ENCODE measurements at places on chromosomes 4 and X. TPM values are rescaled to one million over a fixed set of nuclear protein-coding genes. Genes with fewer than 3 reads are reported as not detected.

DNA sequence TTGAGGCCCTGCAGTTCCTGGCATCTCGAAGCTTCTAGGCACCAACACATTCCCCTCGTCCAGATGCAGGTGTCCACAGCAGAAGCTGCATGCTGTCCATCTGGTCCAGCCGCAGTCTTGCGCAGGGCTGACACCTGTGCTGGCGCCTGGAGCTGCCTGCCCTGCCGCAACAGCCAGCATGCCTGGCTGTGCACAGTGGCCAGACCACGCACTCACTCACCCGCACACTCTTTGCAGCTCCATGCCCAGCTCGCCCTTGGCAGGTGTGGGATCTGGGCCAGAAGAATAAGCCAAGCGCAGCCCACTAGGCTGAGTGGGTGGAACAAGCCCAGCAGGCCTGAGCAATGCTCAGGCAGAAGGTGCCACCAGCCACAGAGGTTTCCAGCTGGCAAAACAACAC lies 125.6 kb downstream of the PARM1 start:
- DNase-seq, result no peak

GRCh38 chr4:154610582-154610981 lies 1.9 kb downstream of the FGG start:
- DNase-seq, result no peak

DNA sequence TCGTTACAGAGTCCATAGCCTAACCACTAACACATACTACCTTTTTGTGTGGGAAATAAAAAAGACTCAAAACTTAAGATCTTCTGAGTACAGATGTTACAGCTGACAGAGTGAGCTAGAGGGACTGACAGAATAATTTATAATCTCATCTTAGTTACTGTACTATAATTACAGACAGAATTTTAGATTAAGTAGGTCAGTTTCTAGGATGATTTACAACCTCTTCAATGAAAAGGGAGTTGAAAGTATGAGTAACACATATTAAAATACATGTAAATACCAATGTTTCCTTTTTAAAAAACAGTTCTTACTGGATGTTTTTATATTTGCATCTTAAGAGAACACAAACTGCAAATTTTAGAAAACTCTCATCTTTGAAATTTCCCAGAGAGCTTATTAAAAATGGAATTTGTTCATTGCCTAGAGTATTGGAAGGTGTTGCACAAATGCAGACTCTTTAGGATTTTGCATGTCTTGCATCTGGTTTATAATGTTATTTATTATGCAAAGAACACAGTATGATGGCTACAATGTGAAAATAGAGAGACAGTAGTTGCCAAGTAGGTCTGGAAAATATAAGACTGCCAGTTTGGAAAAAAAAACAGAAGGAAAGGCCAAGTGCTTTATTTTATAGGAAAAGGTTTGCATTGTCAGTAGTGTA lies 24.2 kb upstream of the CCNG2 start:
- DNase-seq, result no peak

- no peak for DNase-seq
Measured at GRCh38 chr4:157280673-157281072, 60.1 kb downstream of the GRIA2 start.

- peak; percentile 51 for DNase-seq
Measured at GRCh38 chr4:30854531-30854930, 134.4 kb downstream of the PCDH7 start.

DNA sequence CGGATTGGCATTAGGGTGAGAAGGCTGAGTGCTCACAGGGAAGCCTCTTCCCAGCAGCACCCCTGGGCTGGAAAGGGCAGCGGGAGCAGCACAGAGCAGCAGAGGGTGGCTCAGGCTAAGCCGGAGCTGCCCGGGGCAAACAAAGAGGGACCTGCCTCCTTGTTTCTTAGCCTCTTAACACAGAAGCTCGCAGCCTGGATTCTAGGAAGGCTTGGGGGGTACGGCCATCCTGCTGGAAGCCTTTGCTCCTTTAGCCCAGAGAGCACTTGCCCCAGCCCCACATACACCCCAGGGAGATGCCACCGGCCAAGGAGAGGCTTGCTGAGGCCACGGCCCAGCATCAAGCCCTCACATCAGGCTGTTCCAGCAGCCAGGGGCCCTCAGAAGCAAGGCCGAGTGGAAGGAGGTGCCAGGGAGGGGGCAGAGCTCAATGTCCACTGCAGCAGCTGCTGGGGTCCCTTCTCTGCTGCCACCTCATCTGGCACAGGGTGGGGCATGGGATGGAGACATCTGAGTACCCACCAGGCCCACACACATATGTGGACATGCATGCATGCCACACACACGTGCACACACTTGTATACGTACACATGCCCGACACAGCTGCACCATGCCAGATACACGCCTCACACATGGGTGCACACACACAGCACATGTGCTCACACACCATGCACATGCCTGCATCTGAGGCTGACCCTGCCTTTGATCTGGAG lies 20.3 kb upstream of the SPON2 start:
- peak; percentile 16 for DNase-seq

- peak; percentile 73 for DNase-seq
Measured at GRCh38 chr4:61741327-61742096, 541.4 kb downstream of the ADGRL3 start.

- DNase-seq, result no peak
Measured at GRCh38 chr4:171629737-171630136, 183.5 kb upstream of the GALNTL6 start.

- no peak for DNase-seq
Measured at GRCh38 chr4:107050525-107051135, 14.5 kb upstream of the DKK2 start.

DNA sequence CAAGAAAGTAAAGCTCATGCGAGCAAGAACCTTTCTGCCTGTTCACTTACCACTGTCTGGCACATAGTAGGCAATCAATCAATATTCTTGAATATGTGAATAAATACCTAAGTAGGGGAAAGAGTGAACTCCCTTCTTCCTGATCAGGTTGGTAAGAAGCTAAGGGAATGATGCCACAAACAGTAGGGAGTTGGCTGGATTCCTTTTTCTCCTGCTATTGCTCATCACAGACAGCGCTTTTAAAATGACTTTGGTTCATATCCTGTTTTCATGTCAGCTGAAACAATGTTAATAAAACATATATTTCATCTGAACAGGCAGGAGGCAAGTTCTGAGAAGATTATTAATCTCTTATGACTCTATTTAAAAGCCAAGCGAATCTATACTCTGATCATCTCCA lies 99.2 kb downstream of the NSUN7 start:
- no peak for DNase-seq

- DNase-seq, result no peak
Measured at GRCh38 chr4:53717064-53717549, 125.8 kb upstream of the LNX1 start.

- DNase-seq, result no peak
Measured at GRCh38 chrX:37684973-37685372, 618 bp upstream of the XK start.

- no peak for DNase-seq
Measured at GRCh38 chr4:125276811-125277210, 37.9 kb upstream of the FAT4 start.

- DNase-seq, result no peak
Measured at GRCh38 chr4:155495572-155496293, 119.0 kb upstream of the MAP9 start.

DNA sequence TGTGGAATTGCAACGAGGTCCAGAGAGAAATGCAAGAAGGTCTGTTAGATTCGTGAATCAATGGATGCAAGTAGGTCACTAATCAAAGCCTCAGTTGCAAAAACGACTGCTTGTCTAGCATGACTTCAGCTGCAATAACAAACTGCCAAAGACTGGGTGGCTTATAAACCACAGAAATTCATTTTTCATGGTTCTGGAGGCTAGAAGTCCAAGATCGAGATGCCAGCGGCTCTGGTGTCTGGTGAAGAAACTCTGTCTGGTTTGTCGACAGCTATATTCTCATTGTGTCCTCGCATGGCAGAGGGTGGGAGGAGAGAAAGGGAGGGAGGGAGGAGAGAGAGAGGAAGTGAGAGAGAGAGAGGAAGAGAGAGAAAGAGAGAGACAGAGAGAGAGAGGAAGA lies 114.7 kb downstream of the MXRA5 start:
- no peak for DNase-seq

DNA sequence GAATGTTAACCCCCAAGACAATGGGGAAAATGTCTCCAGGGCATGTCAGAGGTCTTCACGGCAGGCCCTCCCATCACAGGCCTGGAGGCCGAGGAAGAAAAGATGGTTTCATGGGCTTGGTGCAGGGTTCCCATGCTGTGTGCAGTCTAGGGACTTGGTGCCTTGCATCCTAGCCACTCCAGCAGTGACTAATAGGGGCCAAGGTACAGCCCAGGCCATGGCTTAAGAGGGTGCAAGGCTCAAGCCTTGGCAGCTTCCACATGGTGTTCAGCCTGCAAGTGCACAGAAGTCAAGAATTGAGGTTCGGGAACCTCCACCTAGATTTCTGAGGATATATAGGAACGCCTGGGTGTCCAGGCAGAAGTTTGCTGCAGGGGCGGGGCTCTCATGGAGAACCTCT lies 50.6 kb downstream of the BMP3 start:
- DNase-seq, result no peak

DNA sequence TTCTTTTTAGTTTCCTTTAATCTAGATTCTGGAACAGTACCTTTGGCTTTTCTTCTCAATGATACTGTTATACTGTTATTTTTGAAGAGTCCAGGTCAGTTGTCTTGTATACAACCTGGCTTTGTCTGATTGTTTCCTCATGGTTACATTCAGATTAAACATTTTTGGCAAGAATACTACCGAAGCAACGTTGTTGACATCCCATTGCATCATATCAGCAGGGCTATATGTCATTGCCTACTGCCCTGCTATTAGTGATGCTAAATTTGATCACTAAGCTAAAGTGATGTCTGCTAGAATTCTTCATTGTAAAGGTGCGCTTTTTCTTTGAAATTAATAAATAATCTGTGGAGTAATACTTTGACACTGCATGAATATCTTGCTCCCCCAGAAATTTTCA lies 5.8 kb upstream of the ATP1B4 start:
- DNase-seq, result no peak

- DNase-seq, result no peak
Measured at GRCh38 chrX:87525771-87526229, 8.2 kb downstream of the KLHL4 start.

GRCh38 chr4:79147251-79147650 lies 178.6 kb downstream of the NAA11 start:
- DNase-seq, result no peak

SLC6A14 gene
- polyA plus RNA-seq, result 0.15 TPM

SSX2 gene
- not detected for polyA plus RNA-seq

UGT2B15 gene
- polyA plus RNA-seq, result 41.5 TPM

SORCS2 gene
- 0.50 TPM for polyA plus RNA-seq

CCDC120 gene
- polyA plus RNA-seq, result 4.0 TPM

GPRIN3 gene
- polyA plus RNA-seq, result 1.1 TPM

TEX13D gene
- polyA plus RNA-seq, result 0.46 TPM

RTL3 gene
- polyA plus RNA-seq, result 0.05 TPM

NHSL2 gene
- 0.73 TPM for polyA plus RNA-seq

HMX1 gene
- not detected for polyA plus RNA-seq

MAGEE1 gene
- polyA plus RNA-seq, result 1.1 TPM

ERVMER34-1 gene
- polyA plus RNA-seq, result 0.62 TPM

TFDP3 gene
- polyA plus RNA-seq, result not detected

FAM9C gene
- polyA plus RNA-seq, result not detected

FGF2 gene
- polyA plus RNA-seq, result 2.6 TPM

Data from stomach (tissue), 19 donors.